ENCODE measurements at places on chromosomes 12 and 14. TPM values are rescaled to one million over a fixed set of nuclear protein-coding genes. Genes with fewer than 3 reads are reported as not detected.
A peak's percentile ranks its signal among the peaks of the same experiment; 100 is the strongest.

The KRT8 gene
- 49.0 TPM for polyA plus RNA-seq

The KRT3 gene
- polyA plus RNA-seq: not detected

The KRT6C gene
- polyA plus RNA-seq: not detected

The NTF3 gene
- 2.9 TPM for polyA plus RNA-seq

The PSMC6 gene
- 226 TPM for polyA plus RNA-seq

The ITGB7 gene
- polyA plus RNA-seq: 0.95 TPM

The PTGDR gene
- polyA plus RNA-seq: 0.20 TPM

The CCDC197 gene
- polyA plus RNA-seq: not detected

The IFI27 gene
- polyA plus RNA-seq: 177 TPM

The ZFP36L1 gene
- 54.8 TPM for polyA plus RNA-seq

The RPS6KL1 gene
- polyA plus RNA-seq: 28.2 TPM

The KRT7 gene
- 12.1 TPM for polyA plus RNA-seq

The BAZ2A gene
- polyA plus RNA-seq: 115 TPM

- DNase-seq: peak; percentile 38
Measured at GRCh38 chr12:116319898-116320621, 42.6 kb upstream of the MED13L start.

GRCh38 chr14:71262441-71262840 is 355.2 kb downstream of the PCNX1 start:
- no peak for DNase-seq

DNA sequence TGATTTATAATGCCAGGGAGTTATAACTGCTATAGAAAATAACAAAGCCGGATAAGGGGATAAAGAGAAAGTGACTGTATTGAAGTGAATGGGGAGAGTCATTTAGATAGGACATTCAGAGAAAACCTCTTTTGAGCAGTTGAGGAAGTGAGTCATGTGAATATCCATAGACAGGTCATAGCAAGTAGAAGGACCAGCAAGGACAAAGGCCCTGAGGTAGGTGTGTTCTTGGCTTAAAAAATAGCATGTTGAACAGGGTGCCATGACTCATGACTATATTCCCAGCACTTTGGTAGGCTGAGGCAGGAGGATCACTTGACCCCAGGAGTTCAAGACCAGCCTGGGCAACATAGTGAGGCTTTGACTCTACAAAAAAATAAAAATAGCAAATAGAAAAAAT is 51.5 kb upstream of the RAP1B start:
- DNase-seq: no peak

DNA sequence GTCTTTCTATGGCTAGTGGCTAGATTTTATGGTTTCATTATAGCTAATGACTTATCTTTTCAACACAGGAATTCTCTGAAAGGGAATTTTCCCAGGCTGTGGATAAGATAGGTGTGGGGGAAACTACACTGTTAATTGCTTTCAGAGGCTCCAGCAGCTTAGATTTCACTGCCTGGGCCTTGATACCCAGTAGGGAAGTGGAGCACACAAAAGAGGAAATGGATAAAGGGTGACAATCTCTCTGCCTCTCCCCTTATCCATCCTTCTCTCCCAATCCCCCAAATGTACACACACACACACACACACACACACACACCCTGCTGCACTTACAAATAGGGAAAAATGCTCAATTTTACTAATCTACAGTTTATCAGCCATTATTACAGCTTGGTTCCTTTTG is 19.1 kb downstream of the SIX4 start:
- no peak for DNase-seq

- DNase-seq: no peak
Measured at GRCh38 chr12:68344126-68344525, 12.0 kb upstream of the MDM1 start.

DNA sequence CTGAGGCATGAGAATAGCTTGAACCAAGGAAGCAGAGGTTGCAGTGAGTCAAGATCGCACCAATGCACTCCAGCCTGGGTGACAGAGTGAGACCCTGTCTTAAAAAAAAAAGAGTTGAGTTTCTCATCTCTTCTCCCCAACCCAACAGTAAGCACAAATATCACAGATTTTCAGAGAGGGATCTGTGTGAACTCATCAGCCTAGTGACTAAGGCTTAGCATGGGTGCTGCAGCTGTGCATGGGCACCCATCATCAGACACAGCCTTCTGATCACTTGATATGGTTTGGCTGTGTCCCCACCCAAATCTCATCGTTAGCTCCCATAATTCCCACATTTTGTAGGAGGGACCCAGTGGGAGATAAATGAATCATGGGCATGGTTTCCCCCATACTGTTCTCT is 298.9 kb downstream of the PCNX1 start:
- no peak for DNase-seq

DNA sequence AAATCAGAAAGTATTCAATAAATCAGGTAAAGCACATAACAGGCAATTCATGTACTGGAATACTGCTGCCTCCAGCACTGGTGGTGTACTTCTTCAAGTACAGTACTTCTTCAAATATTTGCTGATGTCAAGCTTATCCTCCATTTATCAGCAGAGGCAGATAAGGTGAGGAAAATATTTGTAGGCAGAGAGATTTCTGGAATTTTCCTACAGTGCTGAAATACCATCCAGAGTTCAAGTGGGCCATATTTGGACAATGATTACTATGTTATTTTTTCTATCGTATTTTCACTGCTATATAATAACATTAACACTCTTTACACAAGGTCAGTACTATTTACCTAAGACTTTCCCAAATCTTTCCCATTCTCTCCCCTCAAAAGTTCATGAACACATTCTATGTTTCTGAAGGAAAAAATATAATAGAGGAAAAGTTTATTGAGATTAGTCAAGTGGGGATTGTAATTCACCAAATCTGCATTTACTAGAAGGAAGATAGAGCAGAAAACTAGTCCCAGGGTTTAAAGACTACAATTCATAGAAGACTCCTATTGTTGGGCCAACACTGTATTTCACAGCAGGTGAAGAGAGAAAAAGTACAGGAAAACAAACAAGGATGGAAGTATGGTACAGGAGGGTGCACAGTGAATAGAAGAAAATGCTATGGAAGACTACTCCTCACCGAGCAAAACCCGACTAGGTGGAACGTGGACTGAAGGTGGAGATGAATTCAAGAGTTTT is 141.1 kb downstream of the PAWR start:
- DNase-seq: no peak

- DNase-seq: no peak
Measured at GRCh38 chr14:33527023-33527634, 423.7 kb downstream of the EGLN3 start.

GRCh38 chr12:42262271-42262670 is 24.2 kb upstream of the YAF2 start:
- no peak for DNase-seq

- no peak for DNase-seq
Measured at GRCh38 chr12:132386926-132387497, 57.6 kb upstream of the GALNT9 start.

- no peak for DNase-seq
Measured at GRCh38 chr12:101863981-101864380, 13.4 kb upstream of the DRAM1 start.

GRCh38 chr12:106753526-106753925 is 21.0 kb upstream of the RIC8B start:
- DNase-seq: no peak

GRCh38 chr12:91370086-91370868 is 187.7 kb upstream of the DCN start:
- DNase-seq: no peak

GRCh38 chr12:91205811-91206210 is 23.2 kb upstream of the DCN start:
- DNase-seq: no peak

GRCh38 chr12:18145924-18146323 is 55.9 kb upstream of the RERGL start:
- no peak for DNase-seq

GRCh38 chr14:100901391-100902183 is 1.9 kb downstream of the RTL1 start:
- no peak for DNase-seq

- DNase-seq: no peak
Measured at GRCh38 chr12:21690704-21691368, 33.2 kb upstream of the LDHB start.

- peak; percentile 86 for DNase-seq
Measured at GRCh38 chr12:4025181-4026019, 152.2 kb upstream of the PARP11 start.

DNA sequence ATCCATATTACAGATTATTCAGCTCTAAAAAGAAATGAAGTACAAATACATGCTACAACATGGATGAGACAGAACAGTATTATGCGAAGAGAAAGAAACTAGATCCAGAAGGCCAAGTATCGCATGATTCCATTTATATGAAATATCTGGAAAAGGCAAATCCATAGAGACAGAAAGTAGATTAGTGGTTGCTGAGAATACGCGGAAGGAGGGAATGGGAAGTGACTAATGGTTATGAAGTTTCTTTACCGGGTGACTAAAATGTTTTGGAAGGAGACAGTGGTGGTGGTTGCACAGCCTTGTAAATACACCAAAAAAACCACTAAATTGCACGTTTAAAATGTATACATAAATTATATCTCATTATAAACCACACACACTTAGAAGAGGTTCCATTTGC is 12.5 kb downstream of the PRDM4 start:
- no peak for DNase-seq

GRCh38 chr14:99177886-99178835 is 93.8 kb downstream of the BCL11B start:
- no peak for DNase-seq

- no peak for DNase-seq
Measured at GRCh38 chr12:113476176-113476986, 4.7 kb upstream of the LHX5 start.

DNA sequence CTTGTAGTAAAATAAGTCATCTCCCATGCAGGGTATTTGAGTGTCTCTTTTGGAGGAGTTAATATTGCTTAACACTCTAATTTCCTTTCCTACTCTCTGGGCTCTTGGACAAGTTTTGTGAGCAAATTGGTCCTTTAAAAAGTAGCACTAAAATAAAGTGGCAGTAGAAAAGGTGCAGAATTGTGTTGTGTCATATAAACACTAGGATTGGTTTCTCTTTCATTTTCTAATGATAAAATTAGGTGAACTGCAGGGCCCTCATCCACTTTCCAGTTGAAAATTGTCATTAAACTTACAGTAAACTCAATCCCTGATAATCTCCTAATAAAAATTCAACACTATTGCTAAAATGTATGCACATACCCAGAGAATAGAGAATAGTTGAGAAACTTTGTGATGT is 42.6 kb upstream of the REP15 start:
- DNase-seq: no peak

DNA sequence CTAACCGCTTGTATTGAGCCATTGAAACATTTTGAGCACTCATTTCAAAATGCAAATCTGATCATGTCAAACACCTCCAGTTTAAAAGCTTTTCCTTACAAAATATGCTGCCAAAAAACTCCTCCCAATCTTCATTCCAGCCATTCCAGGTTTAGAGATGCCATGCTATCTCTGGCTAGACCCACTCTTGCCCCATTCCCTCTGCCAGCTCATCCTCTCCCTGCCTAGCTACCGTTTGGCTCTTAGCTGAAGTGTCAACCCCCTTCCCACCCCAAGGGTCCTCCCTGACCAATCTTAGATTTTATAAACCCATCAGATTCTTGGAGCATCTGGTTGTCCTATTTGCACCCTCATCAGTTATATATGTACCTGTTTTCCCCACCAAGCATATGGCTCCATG is 75.0 kb downstream of the SCAF11 start:
- no peak for DNase-seq

DNA sequence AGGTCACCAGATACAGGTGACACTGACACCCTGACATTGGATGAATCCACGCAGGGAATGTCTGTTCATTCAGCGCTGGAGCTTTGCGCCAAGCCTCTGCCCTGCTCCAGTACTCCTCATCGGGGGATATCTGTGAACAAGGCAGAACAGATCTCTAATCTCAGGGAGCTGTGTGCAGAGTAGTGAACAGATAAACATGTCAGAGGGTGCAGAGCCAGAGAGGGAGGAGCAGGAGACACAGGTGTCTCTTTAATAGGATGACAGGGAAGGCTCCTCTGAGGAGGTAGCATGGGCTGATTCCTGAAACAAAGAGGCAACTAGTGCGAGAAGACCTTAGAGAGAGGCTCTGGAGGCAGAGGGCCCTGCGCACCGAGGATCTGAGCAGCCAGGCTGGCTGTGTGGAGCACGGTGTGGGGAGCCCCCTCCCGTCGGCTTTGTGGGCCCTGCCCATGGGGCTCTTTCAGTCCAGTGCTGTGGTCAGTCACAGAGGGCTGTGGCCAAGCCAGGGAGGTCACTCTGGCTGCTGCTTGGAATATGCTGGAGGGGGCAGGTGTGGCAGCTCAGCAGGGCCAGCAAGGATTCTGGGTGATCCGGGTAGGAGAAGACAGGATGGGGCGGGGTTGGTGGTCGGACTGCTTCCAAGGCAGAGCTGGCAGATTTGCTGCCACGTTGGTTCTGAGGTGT is 55.6 kb downstream of the TECPR2 start:
- DNase-seq: no peak

DNA sequence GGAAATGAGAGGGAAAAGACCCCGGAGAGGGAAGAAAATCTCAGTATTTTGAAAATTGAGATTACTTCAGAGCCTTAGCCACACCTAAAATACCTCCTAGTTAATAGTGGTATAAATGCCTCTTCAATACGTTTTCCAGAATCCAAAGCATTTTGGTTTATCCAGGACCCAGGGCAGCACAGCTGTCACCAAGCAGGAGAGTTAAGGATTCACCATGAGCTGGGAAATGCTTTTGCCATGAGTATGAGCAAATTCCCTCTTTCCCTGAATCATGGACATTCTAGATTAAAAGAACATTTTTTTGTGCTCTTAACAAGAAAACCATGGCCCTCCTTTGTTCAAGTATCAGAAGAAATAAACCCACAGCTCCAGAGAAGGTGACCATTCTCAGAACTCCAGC is 21.8 kb upstream of the RTRAF start:
- DNase-seq: no peak

DNA sequence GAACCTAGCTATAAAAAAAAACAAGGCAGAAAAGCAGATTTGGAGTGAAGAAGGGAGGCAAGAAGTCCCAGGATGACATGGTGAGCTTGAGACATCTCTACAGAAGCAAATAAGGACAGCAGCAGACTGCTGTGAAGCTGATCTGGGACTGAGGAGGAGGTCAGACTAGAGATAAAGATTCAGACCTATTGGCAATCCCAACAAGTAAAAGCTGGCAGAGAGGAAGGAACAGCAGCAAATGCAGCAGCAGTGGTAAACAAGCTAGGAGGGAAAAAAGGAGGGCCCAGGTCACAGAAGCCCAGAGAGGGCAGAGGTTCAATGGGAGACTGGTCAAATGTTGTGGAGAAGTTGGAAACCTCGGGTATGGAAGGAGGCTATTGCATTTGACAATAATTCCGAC is 11.3 kb downstream of the SPTB start:
- no peak for DNase-seq

GRCh38 chr14:22545842-22546721 is 42.9 kb downstream of the DAD1 start:
- DNase-seq: peak; percentile 68

- DNase-seq: no peak
Measured at GRCh38 chr12:9039397-9039977, 50.1 kb downstream of the KLRG1 start.

DNA sequence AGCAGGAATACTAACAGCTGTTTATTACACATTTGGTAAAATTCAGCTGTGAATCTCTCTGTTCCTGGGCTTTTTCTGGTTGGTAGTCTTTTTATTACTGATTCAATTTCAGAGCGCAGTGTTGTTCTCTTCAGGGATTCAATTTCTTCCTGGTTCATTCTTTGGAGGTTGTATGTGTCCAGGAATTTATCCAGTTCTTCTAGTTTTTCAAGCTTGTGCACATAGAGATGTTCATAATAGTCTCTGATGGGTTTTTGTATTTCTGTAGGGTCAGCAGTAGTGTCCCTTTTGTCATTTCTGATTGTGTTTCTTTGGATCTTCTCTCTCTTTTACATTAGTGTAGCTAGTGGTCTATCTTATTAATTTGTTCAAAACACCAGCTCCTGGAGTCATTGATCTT is 9.1 kb upstream of the OR6C76 start:
- no peak for DNase-seq

- peak; percentile 77 for DNase-seq
Measured at GRCh38 chr12:40226705-40227104, 1.9 kb downstream of the LRRK2 start.

Measured in adrenal gland (tissue), 19 donors.